ENCODE measurements at places on chromosomes 3 and 15. TPM values are rescaled to one million over a fixed set of nuclear protein-coding genes. Genes with fewer than 3 reads are reported as not detected.

The CTDSPL gene
- 27.2 TPM for total RNA-seq

The POLR2M gene
- total RNA-seq, result 35.3 TPM

The ACVR2B gene
- 1.5 TPM for total RNA-seq

The MKRN2OS gene
- 6.3 TPM for total RNA-seq

The PPCDC gene
- total RNA-seq, result 13.6 TPM

The CX3CR1 gene
- total RNA-seq, result 0.84 TPM

The CLN6 gene
- 18.5 TPM for total RNA-seq

The CEP19 gene
- 1.0 TPM for total RNA-seq

The SLTM gene
- 53.4 TPM for total RNA-seq

The PDZRN3 gene
- total RNA-seq, result 18.2 TPM

The MESP1 gene
- total RNA-seq, result 0.44 TPM

The RAD51 gene
- 8.2 TPM for total RNA-seq

The SERP1 gene
- 55.5 TPM for total RNA-seq

- ATAC-seq, result no peak
These were observed 5.8 kb downstream of the TOPBP1 start for GRCh38 chr3:133655731-133656515.

DNA sequence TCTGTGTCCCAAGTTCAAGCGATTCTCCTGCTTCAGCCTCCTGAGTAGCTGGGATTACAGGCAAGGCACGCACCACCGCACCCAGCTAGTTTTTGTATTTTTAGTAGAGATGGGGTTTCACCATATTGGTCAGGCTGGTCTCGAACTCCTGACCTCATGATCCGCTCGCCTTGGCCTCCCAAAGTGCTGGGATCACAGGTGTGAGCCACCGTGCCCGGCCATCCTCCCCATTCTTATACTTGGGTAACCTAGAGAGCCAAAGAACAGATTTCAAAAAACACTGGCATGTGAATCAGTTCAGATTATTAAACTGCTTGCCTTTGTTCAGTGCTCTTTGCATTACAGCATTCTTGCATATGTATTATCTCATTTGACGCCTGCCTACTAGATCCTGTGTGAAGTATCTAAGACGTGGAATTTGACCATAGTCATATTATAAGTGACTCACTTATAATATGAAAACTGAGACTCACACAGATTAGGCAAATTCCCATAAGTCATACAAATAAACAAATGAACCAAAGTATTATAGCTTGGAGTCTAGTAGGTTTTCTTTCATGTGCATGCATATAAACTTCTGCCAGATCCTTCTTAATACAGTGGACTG lies 123.5 kb downstream of the UNC13C start:
- no peak for ATAC-seq

DNA sequence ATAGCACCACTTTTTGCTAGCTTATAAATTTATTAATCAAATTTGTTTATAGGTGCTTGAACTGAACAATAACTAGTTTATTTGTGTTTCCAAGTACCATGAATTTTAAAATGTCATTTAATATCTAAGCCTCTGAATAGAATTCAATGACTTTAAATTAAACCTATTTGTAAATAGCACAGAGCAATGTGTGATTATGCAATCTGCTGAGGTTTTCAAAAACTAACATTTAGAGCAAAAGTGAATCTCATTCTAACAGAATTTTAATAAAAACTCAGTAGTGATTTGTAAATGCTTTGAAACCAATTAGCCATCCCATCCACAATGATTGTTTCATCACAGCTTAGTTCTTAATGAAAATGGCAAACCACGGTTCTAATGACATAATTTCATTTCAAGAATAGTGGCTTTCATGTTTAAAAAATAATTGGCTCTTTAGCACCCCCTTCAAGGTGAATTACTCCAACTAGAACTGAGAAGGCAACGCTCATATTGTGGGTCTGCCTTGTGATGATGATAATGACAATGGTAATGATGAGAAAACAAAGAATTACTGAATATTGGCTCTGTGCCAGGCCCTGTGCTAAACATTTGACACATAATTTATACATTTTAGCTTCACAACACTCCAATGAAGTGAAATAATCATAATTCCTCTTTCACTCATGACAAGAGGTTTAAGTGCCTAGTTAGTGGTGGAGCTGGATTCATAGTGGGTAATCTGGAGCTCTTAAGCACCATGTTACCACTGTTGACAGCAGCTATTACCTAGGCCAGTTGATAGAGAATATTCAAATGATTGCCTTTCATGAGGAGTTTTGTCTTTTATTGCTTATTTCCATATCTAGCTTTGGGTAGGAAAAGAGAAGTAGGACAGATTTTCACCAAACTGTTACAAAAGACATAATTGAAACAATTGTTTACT lies 145.7 kb downstream of the RBMS3 start:
- no peak for ATAC-seq

GRCh38 chr3:15264486-15264885 lies 58.4 kb downstream of the CAPN7 start:
- ATAC-seq, result no peak

GRCh38 chr3:72474775-72475174 lies 373.5 kb downstream of the SHQ1 start:
- ATAC-seq, result no peak

DNA sequence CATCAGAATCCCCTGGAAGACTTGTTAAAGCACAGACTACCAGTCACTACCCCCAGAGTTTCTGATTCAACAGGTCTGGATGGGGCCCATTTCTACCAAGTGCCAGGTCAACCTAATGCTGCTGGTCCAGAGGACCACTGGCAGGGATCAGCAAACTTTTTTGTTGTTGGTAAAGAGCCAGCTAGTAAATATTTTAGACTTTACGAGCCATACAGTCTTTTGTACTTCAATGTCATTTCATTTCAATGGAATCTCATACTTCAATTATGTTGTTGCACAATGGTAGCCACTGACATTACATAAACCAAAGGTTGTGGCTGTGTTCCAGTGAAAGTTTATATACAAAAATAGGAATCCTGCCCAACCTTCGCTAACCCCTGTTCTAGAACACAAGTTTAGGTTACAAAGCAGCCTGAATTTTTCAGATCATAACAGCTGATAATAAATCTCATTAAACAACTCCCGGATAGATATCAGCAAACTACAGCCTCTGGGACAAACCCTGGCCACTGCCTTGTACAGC lies 28.7 kb downstream of the ULK4 start:
- no peak for ATAC-seq

GRCh38 chr3:14183015-14183577 lies 4.5 kb downstream of the LSM3 start:
- no peak for ATAC-seq

DNA sequence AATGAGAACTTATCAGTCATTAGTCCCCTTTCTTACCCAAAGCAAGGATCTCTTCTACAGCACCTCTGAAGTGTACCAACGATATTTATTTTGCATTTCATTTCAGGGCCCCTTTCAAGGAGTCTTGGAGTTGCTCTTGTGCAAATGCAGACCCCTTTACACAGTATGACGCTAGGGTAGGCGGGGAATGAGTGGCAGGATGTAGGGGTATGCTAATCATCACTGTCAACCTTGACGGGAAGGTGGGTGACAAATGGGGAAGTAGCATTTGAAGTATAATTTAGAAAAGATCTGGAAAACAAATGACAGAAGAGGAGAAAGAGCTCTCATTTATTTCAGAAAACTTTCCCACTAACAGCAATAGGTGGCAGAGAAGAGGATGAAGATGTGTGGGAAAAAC lies 94.4 kb downstream of the LRRN1 start:
- no peak for ATAC-seq

DNA sequence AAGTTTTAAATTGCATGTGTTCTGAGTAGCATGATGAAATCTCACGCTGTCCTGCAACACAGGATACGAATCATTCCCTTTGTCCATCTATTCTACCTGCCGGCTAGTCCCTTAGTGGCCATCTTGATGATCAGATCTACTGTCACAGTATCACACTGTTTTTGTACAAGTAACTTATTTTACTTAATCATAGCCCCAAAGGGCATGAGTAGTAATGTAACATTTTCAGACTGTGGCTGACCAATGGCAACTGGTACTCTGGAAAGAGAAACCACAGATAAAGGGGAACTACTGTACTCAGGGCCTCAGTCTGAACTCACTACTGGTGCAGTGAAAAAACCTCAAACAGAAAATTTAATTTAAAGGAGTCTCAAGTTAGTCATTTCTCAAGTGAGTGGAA lies 127.3 kb upstream of the MRPL3 start:
- ATAC-seq, result no peak

DNA sequence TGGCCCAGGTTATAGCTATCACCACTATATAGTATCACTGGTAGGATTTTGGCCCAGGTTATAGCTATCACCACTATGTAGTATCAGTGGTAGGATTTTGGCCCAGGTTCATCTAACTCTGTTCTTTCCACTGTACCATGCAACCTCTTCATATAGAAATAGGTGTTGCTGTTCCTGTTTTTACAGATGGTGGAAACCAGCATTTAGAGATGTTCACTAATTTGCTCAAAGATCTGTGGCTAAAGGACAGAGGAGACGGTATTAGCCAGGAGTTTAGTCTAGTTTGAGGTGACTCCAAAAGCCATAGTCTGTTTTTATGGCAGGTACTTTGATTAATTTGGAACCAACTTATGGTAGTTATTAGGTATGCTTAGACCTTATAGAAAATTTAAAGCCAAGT lies 3.1 kb downstream of the LRCH3 start:
- ATAC-seq, result no peak

- ATAC-seq, result peak; percentile 19
These were observed 17.3 kb downstream of the MRPS11 start for GRCh38 chr15:88484682-88485331.

GRCh38 chr3:132225664-132226063 lies 91.5 kb upstream of the ACP3 start:
- peak; percentile 100 for ATAC-seq

GRCh38 chr3:12155828-12156227 lies 2.9 kb downstream of the TIMP4 start:
- peak; percentile 27 for ATAC-seq

- no peak for ATAC-seq
These were observed 35.6 kb upstream of the CHRM5 start for GRCh38 chr15:33932734-33933133.

- no peak for ATAC-seq
These were observed 3.4 kb upstream of the MITF start for GRCh38 chr3:69735893-69736292.

DNA sequence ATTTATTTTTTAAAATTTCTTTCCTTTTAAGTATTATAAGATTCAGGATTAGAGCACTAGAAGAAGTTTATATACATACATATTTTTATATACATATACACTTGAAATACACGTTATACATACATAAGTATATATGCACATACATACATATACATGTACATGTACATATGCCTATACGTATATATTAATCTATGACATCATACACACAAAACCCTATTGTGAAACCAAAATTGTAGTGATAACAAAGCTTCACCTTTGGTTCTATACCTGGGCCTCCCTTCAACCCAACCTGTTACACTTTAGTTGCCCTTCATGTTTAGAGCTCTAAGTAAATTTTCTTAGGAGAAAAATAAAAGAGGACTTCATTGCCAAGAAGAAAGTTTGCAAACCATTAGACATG lies 17.0 kb downstream of the AADACL2 start:
- no peak for ATAC-seq

- ATAC-seq, result no peak
These were observed 108.0 kb downstream of the IL1RAP start for GRCh38 chr3:190621927-190622326.

GRCh38 chr3:50661321-50661837 lies 13.3 kb upstream of the DOCK3 start:
- no peak for ATAC-seq

DNA sequence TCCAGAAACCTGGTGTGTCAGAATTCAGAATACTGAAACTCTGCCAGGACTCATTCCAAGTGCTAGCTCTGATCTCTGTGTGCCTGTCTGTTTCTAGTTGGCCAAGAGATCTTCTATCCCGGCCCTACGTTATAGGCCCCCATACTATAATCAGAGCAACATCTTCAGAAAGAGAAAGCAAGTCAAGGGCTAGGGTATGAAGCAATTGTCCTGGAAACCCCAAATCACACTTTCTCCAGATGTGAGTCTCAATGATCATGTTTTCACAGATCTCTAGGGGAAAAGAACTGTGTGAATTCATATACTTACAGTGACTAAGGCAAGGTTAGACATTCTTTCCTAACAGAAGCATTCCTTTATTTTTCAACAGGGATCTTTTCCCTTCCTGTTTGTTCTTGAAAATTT lies 309.7 kb downstream of the SLC9A9 start:
- ATAC-seq, result no peak

GRCh38 chr3:131033480-131034080 lies 6.9 kb downstream of the NEK11 start:
- no peak for ATAC-seq
